ENCODE measurements at places on chromosomes 13 and 19.
A peak's percentile ranks its signal among the peaks of the same experiment; 100 is the strongest.

DNA sequence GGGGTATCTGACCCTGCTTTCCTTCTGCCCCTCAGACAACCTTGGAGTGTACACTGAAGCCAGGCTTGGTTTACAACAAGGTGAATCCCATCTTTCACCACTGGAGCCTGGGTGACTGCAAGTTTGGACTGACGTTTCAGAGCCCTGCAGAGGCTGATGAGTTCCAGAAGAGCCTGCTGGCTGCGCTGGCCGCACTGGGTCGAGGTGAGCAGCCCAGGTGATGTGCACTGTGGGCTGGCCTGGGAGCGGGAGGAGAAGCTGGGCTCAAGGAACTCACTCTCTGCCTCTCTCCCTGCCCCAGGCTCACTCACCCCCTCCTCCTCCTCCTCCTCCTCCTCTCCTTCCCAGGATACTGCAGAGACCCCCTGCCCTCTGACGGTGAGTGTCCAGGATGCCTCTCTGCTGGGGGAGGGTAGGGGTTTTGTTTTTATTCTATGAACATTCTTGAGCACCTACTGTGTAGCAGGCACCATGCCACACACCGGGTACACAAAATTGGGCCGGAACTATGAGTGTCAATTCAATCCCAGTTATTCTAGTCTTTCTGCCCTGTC, 3.5 kb downstream of the SPRED3 start:
- no peak for DNase-seq

- DNase-seq = no peak
Measured at GRCh38 chr19:6204212-6204611, 68.7 kb downstream of the ACSBG2 start.

GRCh38 chr13:20006206-20006605, 47.7 kb downstream of the ZMYM2 start:
- DNase-seq = no peak

- no peak for DNase-seq
Measured at GRCh38 chr19:18204394-18205199, 755 bp upstream of the RAB3A start.

DNA sequence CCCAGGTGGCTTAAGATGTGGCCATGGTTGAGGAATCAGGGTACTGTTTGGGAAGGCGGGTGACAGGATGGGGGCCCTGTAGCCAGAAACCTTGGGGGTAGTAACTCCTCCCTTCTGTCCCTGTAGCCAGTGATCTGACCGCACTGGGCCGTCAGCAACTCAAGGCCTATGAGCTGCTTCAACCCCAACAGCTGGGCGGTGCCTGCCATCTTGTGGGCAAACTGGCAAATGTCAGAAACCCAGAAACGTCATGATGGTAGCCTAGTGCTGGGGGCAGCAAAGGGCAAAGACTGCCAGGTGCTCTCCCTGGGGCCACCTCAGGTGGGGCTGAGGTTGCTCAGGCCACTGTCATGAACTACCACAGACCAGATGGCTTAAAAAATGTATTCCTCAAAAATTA, 3.5 kb downstream of the COPE start:
- DNase-seq = peak; percentile 9

- no peak for DNase-seq
Measured at GRCh38 chr13:37365496-37365895, 233.1 kb downstream of the POSTN start.

DNA sequence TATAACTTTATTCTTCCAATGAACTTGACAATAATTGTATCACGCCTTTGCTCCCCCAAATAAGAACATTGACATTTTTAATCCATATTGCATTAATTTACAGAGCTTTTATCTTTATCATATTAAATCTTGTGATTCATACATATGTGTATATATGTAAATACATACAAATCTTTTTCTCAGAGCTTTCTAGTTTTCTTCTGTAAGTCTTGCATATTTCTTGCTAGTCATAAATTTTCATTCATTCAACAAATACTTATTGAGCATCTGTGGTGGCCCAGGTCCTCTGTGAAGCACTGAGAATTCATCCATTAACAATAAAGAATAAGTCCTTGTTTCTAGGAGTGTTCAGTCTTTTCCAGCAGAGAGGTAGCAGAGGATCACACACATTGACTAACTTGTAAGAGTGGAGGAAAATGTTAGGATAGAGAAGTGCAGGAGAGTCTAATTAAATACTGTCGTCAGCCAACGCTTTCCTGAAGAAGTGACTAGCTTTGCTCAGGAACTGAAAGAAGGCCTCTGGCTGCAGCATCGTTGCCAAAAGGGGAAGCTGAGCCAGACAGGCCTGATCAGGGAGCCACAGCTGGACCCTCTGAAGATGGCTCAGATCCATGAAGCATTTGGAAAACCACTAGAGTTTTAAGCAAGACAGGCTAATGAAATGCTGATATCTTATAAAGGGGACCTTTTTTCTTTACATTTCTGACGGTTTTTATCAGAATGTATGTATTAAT, 38.6 kb upstream of the LAMP1 start:
- DNase-seq = no peak

GRCh38 chr19:46480415-46480814, 9.1 kb upstream of the PNMA8A start:
- DNase-seq = no peak

DNA sequence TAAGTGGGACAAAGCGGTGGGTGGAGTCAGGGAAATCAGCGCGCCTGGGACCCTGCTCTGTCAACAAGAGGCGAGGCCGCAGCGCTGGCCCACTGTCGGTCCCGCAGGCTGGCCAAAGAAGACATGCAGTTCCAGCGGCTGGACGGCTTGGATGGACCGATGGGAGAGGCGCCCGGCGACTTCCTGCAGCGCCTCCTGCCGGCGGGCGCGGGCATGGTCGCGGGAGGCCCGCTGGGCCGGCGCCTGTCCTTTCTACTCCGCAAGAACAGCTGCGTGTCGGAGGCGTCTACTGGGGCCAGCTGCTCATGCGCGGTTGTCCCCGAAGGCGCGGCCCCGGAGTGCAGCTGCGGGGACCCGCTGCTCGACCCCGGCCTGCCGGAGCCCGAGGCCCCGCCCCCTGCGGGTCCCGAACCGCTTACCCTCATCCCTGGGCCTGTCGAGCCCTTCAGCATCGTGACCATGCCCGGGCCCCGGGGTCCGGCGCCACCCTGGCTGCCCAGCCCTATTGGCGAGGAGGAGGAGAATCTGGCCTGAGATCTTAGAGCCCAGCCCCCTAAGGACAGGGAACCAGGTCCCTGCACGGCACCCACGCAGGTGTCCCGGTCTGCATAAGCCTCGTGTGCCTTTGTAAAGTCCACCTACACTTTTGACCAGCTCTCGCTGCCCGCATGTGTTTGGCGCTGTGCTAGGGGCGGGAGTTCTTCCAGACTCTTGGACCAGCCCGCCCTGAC, 6.1 kb downstream of the BEST2 start:
- DNase-seq = peak; percentile 47

- no peak for DNase-seq
Measured at GRCh38 chr13:51151463-51151862, 40.4 kb upstream of the C13orf42 start.
